ENCODE measurements at places on chromosomes 5 and 9.
A peak's percentile ranks its signal among the peaks of the same experiment; 100 is the strongest.

DNA sequence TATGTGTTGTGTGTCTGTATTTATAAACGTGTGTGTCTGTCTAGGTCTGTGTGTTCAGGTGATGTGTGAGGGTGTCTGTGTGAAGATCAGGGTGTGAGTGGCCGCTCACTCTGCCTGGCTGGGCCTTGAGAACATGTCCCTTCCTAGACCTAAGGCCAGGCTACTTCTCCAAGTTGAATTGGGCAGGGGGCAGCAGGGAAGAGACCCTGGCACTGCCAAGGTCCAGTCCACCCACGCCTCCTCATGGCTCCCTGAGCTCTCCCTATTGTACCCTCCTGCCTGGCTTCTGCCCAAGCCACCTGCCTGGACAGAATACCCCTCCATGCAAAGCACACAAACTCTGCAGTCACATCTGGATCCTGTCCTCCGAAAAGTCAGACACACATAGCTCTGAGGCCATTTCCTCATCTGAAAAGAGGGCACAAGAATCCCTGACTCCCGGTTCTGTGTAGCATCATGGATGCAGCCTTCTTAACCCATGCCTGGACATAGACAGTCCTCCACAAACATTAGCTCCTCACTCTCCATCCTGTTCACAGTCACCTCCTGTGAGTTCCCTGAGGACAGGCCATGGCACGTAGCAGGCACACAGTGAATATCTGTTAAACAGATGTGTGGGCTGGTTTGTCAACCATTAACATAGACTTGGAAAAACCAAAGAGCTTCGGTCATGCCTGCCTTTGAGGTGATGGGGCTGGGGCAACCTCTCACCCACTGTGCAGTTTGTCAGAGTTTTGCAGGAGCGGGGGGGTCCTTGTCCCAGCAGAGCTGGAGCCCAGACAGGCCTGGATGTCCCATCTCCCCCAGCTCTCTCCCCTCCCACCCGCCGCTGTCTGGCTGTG lies 167.8 kb upstream of the MVB12B start:
- no peak for DNase-seq

GRCh38 chr5:14707811-14708390 lies 43.4 kb downstream of the OTULIN start:
- no peak for DNase-seq

DNA sequence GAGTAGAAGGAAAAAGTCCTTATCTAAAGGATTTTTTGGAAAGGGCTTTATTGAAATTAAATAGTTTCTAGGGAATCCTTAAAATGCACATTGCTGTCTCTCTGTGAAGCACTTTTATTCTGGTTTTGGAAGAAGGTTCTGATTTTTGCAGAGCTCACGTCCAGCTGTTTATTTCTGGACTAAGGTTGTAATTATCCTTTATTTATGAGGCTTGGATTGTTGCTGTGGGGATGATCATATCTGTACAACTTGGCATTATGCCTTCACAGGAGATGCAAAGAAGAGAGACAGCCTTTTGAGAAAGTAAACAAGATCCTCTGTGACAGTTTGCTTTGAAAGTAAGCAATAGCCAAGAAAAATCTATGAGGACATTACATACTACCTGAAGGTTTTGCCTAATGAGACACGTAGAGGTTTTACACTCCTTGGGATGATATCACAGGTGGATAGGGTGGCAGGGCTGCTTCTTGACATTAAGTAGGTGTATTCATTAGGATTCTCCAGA lies 14.6 kb downstream of the SMARCA2 start:
- no peak for DNase-seq

GRCh38 chr5:152379331-152379730 lies 25.7 kb downstream of the NMUR2 start:
- DNase-seq, result no peak

- no peak for DNase-seq
These were observed 175.9 kb downstream of the RFK start for GRCh38 chr9:76218117-76218885.

DNA sequence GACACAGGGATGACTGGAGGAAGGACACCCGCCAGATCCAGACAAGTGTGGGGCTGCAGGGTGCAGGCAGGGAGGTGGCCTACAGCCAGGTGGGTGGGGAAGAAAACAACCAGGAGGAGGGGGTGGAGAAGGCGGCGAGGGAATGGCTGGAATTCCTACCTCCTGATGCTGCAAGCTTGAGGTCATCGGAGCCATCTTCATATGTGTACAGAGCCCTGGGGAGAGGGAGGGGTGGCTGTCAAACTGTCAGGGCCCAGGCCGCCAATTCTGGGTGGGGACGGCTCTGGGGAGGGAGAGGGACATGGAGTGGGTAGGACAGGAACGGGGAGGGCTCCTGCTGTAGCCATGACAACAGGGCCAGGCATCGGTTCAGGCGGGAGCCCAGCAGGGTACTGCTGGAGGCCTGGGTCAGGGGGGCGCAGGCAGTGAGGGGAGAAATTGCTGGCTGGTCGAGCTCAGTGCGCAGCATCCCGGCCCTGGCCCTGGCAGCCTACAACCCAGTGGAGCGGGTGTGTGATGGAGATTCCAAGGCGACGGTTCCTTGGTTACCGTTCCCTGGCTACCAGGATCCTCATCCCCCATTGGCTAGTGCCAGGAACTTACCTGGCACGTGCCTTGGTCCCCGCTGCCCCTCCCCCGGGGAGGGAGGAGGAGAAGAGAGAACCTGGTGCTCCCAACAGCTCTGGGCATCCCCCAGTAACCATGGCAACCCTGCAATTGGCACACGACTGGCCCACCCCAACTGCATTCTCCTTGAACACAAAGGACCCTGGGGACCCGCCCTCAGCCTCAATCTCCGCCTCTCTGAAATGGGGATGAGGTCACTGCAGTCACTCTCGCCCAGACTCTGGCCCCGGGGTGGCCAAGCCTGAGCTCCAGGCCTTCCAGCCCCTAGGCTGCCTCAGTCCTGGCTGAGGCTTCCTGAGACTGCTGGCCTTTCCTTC lies 4.5 kb downstream of the DBN1 start:
- peak; percentile 73 for DNase-seq

DNA sequence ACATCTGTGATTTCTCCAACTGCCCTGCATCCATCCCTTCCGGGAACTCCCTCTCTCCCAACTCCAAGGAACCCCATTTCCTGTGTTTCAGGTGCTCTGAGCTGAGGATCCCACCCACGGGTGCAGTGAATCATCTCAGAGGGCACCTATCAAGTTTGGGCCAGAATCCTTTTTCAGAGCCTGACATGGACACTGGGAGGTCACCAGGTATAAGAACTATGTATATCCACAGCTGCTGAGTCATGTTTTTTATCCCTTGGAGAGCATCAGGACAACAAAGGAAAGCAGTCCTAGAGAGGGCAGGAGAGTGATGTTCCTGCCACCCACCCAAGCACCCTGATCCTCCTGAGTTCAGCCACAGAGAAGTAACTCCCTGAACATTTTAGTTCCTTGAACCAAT lies 3.8 kb downstream of the MED27 start:
- no peak for DNase-seq

DNA sequence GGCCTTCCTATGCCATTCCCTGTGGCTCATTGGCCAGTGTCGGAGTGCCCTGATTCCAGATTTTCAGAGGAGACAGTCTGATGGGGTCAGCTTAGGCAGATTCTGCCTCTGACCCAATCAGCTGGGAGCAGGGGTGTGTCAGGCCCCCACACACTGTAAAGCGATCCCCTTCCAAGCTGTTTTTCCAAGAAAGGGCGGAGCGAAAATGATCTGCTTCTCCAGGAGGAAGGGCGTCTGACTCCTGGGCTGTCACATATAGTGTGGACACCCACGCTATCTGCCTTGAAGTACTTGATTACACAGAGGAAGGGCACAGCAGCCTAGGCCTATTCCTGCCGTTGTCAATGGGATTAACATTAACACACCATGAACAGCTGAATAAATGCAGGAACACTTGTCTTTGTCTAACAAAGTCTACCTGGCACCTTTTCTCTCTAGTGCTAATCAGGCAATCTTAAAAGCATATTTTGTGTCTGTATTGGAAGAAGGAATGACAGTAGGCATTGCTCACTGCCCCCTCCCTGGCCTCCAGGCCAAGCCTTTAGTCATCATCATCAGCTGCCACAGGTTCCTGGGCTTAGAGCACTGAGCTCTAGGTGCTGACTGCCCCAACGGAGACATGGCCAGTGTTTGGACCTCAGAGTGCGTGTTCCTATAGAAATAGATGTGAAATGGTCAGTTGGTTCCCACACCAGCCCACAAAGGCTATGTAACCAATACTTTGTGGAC lies 218.7 kb downstream of the MELK start:
- no peak for DNase-seq

DNA sequence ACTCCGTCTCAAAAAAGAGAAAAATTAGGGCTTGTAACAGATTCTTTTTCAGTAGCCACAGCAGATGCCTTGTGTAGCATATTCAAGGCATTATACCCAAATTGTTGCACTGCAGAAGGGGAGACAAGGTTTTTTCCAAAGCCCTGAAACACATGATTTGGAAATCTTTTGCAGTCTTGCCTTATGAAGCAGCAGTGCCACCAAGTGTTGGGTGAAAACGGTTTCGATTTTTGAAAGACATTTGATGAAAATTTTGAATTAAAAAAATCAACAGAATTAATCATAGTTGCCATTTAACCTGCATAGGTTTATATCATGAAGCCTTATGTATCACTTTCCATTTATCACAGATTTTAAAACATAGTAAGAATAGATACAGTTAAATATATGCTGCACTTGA lies 479.5 kb downstream of the TAF11L14 start:
- DNase-seq, result no peak

- DNase-seq, result no peak
These were observed 64.2 kb downstream of the DCP2 start for GRCh38 chr5:113040672-113041260.

DNA sequence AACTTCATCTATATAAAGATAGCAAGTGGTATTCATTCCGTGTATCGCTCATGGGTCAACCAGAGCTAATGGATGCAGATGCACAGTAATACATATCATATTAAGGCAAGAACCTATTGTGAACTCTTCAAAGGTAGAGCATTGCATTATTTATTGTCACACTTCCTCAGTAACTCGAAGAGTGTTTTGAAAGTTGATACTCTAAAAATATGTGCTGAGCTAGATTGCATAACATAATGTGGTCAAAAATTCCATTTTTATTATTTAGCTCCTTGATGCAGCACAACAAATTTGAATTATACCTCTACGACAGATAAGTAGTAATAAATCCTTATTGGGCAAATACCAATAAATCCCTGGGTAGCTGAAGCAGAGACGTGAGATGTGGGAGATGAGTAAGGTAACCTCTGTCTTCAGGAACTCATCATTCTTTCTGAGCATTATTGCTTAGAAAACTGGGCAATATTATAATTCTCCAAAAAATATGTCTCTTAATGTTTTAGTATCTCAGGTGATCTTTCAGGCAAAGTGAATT lies 70.3 kb downstream of the CDH18 start:
- DNase-seq, result no peak

- DNase-seq, result no peak
These were observed 27.4 kb downstream of the ABO start for GRCh38 chr9:133247632-133248031.

DNA sequence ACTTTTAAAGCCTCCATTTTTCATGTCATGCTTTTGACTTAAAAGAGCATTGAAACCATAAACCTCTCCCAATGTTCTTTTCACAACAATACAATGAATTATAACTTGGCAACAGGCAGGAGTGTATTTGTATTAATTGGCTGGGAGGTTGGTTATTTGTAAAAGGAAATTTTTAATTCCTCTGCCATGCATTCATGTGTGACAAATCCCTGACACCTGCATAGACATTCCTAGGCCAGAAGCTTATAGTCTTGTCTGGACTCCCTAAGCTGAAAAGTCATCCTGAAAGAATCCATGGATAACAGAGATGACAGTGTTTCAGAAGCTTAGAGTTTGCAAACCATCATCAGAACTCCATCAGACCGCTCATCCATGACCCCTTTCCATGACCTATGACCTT lies 76.3 kb upstream of the PTGER4 start:
- DNase-seq, result no peak

GRCh38 chr9:34611251-34611810 lies 566 bp downstream of the RPP25L start:
- DNase-seq, result no peak

DNA sequence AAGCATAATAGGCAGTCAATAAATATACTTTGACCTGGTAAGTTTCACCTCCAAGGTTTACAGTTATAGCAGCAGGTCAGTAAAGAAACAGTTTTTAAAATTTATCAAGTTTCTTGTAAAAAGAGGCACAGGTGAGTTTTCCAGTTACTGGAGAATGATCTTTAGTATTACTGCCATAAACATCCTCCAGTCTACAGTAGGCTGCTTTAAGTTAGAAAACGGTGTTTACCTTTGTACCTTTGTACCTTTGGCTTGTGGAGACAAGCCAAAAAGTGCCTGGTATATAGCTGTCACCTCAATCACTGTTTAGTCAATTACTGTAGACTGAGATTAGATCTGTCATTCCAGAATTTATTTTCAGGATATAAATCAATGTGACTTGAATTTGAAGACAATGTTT lies 42.7 kb upstream of the SRFBP1 start:
- no peak for DNase-seq

GRCh38 chr9:99135456-99135855 lies 30.5 kb downstream of the TGFBR1 start:
- no peak for DNase-seq

GRCh38 chr5:78112931-78113330 lies 181.6 kb downstream of the AP3B1 start:
- no peak for DNase-seq

DNA sequence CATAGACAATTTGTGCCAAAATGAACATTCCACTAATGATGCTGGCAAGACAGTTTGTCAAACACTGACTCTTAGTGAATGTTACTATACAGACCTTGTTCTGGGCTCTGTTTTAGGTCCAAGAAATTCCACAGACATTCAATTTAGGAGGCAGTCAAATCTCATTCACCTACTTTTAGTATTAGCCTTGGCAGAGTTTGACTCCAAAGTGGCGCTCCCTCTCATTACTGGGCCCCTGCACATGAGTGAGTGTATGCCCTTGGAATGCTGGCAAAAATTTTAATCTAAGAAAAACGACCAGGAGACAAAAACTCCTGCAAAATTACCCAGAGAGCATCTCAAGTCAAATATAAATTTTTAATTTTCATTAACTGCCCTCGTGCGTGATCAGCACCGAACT lies 94.9 kb upstream of the SLC27A6 start:
- no peak for DNase-seq

- DNase-seq, result no peak
These were observed 116.9 kb downstream of the IRX2 start for GRCh38 chr5:2634399-2635176.

DNA sequence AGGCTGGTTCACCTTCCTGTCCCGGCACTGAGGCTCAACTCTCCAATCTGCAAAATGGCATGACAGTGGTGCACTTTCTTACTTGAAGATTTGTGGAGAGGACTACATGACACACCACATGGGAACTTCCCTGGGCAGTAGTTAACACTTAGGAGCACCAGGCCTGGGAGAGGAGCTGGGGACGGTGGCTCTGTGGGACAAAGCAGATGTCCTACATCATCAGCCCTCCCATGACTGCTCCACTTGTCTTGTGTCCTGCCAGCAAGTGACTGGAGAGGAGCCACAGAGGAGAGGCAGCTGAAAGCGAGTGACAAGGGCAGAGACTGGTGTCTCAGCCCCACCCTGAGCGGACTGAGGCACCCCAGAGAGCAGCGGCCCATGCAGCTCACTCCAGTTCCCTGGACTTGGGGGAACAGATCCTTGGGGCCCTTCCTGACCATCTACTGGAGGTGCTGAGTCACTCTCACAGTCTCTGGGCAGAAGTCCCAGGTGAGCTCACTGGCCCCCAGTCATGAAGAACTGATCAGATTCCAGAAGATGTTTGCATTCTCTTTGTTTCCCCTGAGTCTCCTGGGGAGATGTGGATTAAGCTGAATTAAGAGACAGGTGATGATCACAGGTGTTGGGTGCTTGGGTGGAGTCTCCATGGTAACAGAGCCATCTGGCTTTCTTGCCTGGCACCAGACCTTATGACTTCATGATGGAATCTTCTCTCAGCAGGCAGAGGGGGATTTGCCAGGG lies 13.2 kb upstream of the SLC25A48 start:
- peak; percentile 50 for DNase-seq
